ENCODE measurements at places on chromosomes 3 and 15.

- no peaks in the 10 kb centered on the region for H3K27me3 ChIP-seq
- H3K27ac ChIP-seq: no peak overlapping the region
- H3K4me3 ChIP-seq: no peak overlapping the region
- H3K4me1 ChIP-seq: no peaks in the 10 kb centered on the region
- DNase-seq: no peak
These were observed 390.4 kb downstream of the ZBTB20 start for GRCh38 chr3:114756506-114757279.

DNA sequence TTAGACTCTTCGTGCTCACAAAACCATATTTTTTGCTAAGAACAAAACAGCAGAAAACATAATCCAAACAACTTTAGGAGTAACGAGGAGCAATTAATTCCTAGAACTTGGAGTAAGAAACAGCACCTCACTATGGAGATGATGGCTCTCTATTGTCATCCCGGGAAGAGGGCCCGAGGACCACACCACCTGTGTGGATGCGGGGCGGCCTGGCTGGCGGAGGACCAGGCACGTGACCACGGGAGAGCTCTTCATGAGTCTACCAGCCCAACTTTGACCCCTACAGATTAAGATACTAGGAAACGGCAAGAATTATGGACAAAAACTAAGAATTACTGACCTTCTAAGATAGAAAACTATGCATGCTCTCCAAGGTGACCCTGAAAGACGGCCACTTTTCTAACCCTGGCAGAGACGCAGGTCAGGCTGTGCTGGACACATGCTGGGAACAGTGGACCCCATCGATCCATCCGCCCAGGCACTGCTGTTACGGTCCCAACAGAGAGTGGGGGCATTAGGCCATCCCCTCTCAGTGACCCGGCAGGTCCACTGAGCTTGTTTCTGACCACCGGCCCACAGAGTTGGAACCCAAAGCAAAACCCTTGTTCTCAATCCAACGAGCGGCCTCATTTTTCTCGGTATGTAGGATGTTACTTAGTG, 13.1 kb upstream of the OCA2 start:
- peaks cover 28% of the 10 kb centered on the region for H3K36me3 ChIP-seq
- no peak overlapping the region for H3K27ac ChIP-seq
- H3K4me1 ChIP-seq: no peaks in the 10 kb centered on the region
- H3K27me3 ChIP-seq: no peaks in the 10 kb centered on the region
- no peak overlapping the region for H3K4me3 ChIP-seq

- no peaks in the 10 kb centered on the region for H3K4me1 ChIP-seq
- H3K4me3 ChIP-seq: no peak overlapping the region
- DNase-seq: no peak
- no peak overlapping the region for H3K27ac ChIP-seq
- no peaks in the 10 kb centered on the region for H3K27me3 ChIP-seq
These were observed 11.7 kb downstream of the FRMD5 start for GRCh38 chr15:44183363-44183762.

DNA sequence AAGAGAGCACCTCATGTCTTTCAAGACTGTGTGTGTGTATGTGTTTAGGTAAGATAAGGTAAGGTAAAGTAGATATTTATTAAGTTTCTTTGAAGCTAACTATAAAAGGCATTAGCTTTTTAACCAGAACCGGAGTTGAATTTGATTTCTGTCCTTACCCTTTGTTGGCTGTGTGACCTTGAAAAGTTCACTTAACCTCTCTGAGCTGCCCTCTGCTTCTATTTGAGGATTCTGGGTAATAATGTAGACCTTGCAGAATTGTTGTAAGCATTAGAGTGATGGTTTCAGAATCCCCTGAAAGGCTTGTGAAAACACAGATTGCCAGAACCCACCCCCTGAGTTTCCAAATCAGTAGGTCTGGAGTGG, 21.6 kb upstream of the SACM1L start:
- H3K4me3 ChIP-seq: no peak overlapping the region
- H3K4me1 ChIP-seq: peaks cover 14% of the 10 kb centered on the region
- DNase-seq: no peak
- no peaks in the 10 kb centered on the region for H3K27me3 ChIP-seq

GRCh38 chr15:100694381-100695021, 92.1 kb downstream of the ASB7 start:
- no peak for DNase-seq
- no peaks in the 10 kb centered on the region for H3K27me3 ChIP-seq
- H3K4me1 ChIP-seq: no peaks in the 10 kb centered on the region
- H3K27ac ChIP-seq: no peak overlapping the region
- no peak overlapping the region for H3K4me3 ChIP-seq

GRCh38 chr3:18044971-18045880, 302.8 kb upstream of the TBC1D5 start:
- no peak for DNase-seq
- no peaks in the 10 kb centered on the region for H3K4me1 ChIP-seq
- H3K36me3 ChIP-seq: no peaks in the 10 kb centered on the region
- no peak overlapping the region for H3K4me3 ChIP-seq
- no peaks in the 10 kb centered on the region for H3K27me3 ChIP-seq
- no peak overlapping the region for H3K27ac ChIP-seq

DNA sequence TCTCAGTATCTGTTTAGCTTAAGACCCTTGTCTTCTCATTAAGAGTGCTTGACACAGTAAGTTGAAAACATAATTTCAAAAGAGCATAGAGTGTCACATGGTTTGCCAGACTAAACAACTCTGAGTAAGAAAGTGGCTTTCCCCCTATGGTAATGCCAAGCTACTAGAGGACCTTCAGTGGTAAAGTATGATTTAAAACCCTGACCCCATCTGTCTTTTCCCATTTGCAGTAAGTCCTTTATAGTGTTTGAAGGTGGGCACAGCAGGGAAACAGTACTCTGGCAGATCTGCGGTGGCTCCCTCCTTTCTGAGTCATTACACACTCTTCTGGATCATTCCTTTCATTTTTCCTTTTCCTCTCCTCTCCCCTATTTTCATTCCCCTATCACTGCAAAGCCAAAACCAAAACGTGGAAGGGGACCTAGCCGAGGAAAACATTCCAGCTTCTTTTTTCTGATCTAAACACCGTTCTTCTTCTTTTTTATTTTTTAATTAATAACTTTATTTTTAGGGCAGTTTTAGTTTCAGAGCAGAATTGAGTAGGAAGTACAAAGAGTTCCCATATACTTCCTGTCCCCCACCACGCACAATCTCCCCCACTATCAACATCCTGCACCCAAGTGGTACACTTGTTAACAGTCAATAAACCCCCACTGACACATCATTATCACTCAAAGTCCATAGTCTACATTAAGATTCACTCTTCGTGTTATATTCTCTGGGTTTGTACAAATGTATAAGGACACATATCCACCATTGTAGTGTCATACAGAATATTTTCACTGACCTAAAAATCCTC, 74.7 kb downstream of the PPARG start:
- H3K27me3 ChIP-seq: no peaks in the 10 kb centered on the region
- DNase-seq: no peak
- H3K27ac ChIP-seq: no peak overlapping the region
- no peak overlapping the region for H3K4me3 ChIP-seq
- H3K36me3 ChIP-seq: no peaks in the 10 kb centered on the region

DNA sequence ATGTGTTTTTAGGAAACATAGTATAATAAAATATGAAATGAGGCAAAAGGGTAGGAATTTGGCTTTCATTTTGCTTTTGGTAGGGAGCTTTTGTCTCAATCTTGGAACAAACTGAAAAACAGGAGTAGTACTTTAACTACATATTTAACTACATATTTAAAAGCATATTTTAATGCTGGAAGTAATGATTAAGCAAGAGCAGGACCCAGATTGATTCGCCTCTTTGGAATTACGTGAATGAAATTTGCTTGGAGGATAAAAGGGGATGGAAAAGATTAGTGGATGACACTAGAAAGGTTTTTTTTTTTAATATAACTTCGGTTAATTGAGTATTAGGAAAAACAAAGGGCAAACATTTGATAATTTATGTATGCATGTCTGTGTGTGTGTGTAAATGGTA, 11.2 kb upstream of the TMEM212 start:
- H3K36me3 ChIP-seq: no peaks in the 10 kb centered on the region
- H3K27me3 ChIP-seq: no peaks in the 10 kb centered on the region
- no peak overlapping the region for H3K27ac ChIP-seq
- no peaks in the 10 kb centered on the region for H3K4me1 ChIP-seq
- DNase-seq: no peak
- no peak overlapping the region for H3K4me3 ChIP-seq

DNA sequence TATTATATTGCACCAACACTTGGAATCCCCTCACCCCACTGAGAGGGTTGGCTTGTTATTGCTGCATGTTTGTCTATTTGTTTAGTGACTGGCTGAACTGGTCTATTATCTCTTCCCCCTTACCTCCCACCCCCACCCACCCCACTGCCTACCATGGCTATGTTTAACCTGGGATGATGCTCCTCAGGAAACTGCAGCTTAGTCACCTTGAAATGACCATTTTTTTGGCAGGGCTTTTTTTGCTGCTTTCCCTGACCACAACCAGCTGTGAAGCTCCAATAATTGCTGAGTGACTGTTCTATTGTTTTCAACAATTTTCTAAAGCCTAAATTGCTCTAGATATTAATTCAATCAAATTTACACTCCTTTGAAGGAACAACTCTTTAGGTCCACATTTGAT, 137.9 kb upstream of the CADM2 start:
- H3K27me3 ChIP-seq: no peaks in the 10 kb centered on the region
- H3K27ac ChIP-seq: no peak overlapping the region
- no peak for DNase-seq

GRCh38 chr15:40279437-40280141, 3.3 kb downstream of the ANKRD63 start:
- H3K27ac ChIP-seq: no peak overlapping the region
- peaks cover 20% of the 10 kb centered on the region for H3K27me3 ChIP-seq
- peak; percentile 25 for DNase-seq
- H3K4me1 ChIP-seq: peaks cover 13% of the 10 kb centered on the region
- H3K36me3 ChIP-seq: no peaks in the 10 kb centered on the region

GRCh38 chr3:157888040-157888439, 218.2 kb downstream of the SHOX2 start:
- H3K27me3 ChIP-seq: no peaks in the 10 kb centered on the region
- H3K4me1 ChIP-seq: no peaks in the 10 kb centered on the region
- H3K27ac ChIP-seq: no peak overlapping the region

DNA sequence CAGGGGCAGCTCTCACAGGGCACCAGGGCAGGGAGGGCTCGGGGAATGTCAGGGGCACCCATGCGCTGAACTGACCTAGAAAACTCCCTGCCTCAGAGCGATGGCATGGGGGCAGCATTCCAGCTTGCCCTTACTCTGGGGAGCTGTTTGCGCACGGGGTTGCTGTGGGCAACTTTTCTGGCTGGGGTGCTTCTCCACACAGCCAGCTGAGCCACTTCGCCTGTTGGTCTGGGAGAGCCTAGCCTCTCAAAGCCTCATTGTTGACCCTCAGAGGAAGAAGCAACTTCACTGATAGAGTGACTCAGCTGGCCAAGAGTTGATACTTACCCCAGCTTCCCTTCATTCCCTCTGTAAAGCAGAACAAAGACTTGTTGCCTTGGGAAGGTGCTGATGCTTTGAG, 42.6 kb upstream of the MRPS22 start:
- no peak for DNase-seq
- H3K27me3 ChIP-seq: no peaks in the 10 kb centered on the region
- no peak overlapping the region for H3K4me3 ChIP-seq
- H3K4me1 ChIP-seq: no peaks in the 10 kb centered on the region
- no peaks in the 10 kb centered on the region for H3K36me3 ChIP-seq

DNA sequence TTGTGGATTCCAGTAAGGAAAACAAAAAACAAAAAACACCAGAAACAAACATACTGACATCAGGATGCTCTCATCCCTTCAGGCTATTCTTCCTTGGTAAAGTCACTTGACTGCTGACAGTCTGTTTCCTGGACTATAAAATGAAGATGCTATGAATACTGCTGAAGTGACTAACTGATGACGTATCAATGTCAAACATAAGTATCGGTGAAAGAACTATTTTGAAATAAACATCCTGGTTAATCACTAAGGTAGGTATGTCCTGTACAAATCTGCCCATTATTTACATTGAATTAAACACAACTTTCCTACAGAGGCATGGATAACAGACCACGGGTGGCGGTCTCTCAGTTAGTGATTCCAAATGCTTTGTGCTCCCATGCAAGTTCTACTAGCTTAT, 45.9 kb downstream of the CHAC1 start:
- peaks cover 41% of the 10 kb centered on the region for H3K36me3 ChIP-seq
- no peak for DNase-seq
- no peaks in the 10 kb centered on the region for H3K4me1 ChIP-seq
- no peak overlapping the region for H3K4me3 ChIP-seq

GRCh38 chr15:78071383-78071782, 6.1 kb downstream of the TBC1D2B start:
- no peaks in the 10 kb centered on the region for H3K36me3 ChIP-seq
- peaks cover 65% of the 10 kb centered on the region for H3K4me1 ChIP-seq
- no peak for DNase-seq
- no peak overlapping the region for H3K4me3 ChIP-seq

DNA sequence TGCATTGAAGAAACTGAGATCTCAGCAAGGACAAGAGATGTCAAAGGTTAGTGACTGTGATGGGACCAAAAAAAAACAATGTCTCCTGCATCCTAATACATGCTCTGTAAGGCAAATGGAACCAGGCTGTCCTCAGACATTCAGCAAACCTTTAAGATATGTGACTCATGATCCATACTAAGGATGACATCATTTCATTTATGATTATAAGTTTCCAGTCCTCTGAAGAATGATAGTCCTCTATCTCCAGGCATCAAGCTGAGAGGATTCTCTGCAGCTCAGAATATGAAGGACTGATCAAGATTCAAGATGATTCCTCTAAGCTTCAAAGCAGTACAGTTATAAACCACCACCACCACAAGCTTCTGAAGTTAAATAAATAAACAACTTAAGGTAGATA, 47.6 kb downstream of the SSR3 start:
- H3K36me3 ChIP-seq: no peaks in the 10 kb centered on the region
- no peak for DNase-seq
- no peak overlapping the region for H3K27ac ChIP-seq
- H3K4me1 ChIP-seq: no peaks in the 10 kb centered on the region
- no peak overlapping the region for H3K4me3 ChIP-seq
- H3K27me3 ChIP-seq: no peaks in the 10 kb centered on the region

- H3K36me3 ChIP-seq: no peaks in the 10 kb centered on the region
- no peak overlapping the region for H3K27ac ChIP-seq
- no peaks in the 10 kb centered on the region for H3K4me1 ChIP-seq
- DNase-seq: no peak
- no peaks in the 10 kb centered on the region for H3K27me3 ChIP-seq
- H3K4me3 ChIP-seq: no peak overlapping the region
These were observed 177.1 kb upstream of the PFN2 start for GRCh38 chr3:150147776-150148175.

GRCh38 chr3:6504347-6504746, 356.6 kb upstream of the GRM7 start:
- no peak for DNase-seq
- no peak overlapping the region for H3K4me3 ChIP-seq
- no peaks in the 10 kb centered on the region for H3K27me3 ChIP-seq

- H3K27me3 ChIP-seq: no peaks in the 10 kb centered on the region
- no peaks in the 10 kb centered on the region for H3K36me3 ChIP-seq
- DNase-seq: no peak
- no peak overlapping the region for H3K27ac ChIP-seq
These were observed 56.3 kb downstream of the CORO2B start for GRCh38 chr15:68635141-68635540.

DNA sequence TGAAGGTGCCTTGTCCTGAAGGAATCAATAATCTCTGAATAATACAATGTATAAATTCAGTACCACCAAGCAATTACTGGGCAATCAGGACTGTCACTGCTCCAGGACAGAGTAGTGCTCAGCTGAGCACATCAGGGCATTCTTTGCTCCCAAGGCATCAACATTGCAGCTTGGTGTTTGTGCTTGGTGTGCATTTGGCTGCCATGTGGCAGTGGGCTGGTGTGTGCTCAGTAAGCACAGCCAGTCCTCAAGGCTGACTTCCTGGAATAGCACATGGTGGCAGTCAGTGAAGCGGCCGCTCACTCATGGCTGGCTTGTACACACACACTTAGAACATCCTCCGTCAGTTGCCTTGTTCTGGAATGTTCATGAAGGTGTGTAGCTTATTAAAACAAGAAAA, 217.0 kb downstream of the EPHB1 start:
- DNase-seq: no peak
- no peaks in the 10 kb centered on the region for H3K4me1 ChIP-seq
- no peaks in the 10 kb centered on the region for H3K27me3 ChIP-seq
- no peak overlapping the region for H3K27ac ChIP-seq
